ENCODE measurements at places on chromosomes 5 and 9.

DNA sequence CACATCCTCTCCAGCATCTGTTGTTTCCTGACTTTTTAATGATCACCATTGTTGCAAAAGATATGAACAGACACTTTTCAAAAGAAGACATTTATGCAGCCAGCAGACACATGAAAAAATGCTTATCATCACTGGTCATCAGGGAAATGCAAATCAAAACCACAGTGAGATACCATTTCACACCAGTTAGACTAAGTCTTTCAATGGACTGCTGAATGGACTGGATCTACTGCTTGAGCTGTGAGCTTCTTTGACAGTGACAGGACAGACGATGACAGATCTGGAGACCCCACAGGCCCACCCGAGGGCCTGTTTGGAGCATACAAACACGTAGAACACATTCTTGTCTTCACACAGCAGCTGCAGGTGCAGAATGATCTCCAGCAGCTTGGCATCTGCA lies 266.1 kb upstream of the RIOK2 start:
- no peak for DNase-seq

- no peak for DNase-seq
Observed at GRCh38 chr5:87121304-87122150, 146.2 kb upstream of the RASA1 start.

DNA sequence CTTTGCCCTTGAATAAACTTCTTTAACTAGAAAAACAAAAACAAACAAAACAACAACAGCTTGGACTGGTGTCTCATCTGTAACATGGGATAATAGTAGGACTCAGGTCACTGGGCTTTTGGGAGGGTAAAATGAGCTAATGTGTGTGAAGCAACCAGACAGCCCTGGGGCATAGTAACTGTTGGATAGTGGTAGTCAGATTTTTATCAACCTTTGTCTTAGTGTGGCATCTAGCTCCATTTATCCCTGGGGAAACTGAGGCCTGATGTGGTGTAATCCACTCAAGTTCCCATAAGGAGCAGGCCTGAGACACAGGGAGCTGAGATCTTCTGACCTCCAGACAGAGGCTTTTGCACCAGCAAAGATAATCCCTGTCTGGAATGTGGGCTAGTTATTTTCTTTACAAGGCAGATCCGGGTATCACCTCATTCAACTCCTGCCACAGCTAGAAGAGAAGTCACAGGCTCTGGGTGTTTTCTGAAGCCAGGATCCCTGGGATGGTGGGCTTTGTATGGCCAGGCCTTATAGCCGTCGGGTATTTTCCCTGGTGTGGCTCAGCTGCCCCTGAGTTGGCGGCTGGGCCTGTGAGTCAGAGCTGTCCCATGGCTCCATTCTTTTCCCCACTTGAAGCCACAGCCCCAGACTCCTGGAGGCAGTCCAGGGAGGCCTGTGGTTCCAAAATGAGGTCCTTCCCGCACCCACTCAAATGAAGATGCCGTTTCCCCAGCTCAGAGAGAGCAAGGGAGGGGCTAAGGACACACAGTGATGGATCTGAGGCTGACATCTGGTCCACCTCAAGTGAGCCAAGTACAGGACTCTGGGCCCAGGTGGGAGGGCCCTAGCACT lies 26.1 kb upstream of the CSF1R start:
- DNase-seq: no peak

GRCh38 chr9:18472841-18473251 lies 1.1 kb upstream of the ADAMTSL1 start:
- DNase-seq: no peak

- DNase-seq: no peak
Observed at GRCh38 chr5:54307583-54307982, 2.8 kb downstream of the ARL15 start.

GRCh38 chr9:112447283-112447761 lies 39.3 kb upstream of the KIAA1958 start:
- DNase-seq: no peak

- no peak for DNase-seq
Observed at GRCh38 chr9:109171926-109172325, 4.9 kb upstream of the FRRS1L start.

- no peak for DNase-seq
Observed at GRCh38 chr9:136359774-136360718, 3.5 kb downstream of the DNLZ start.

GRCh38 chr9:110590816-110591215 lies 11.3 kb upstream of the SVEP1 start:
- no peak for DNase-seq

- DNase-seq: no peak
Observed at GRCh38 chr9:35000535-35001284, 11.2 kb downstream of the DNAJB5 start.

GRCh38 chr5:124154714-124155113 lies 591.7 kb downstream of the ZNF608 start:
- DNase-seq: no peak

DNA sequence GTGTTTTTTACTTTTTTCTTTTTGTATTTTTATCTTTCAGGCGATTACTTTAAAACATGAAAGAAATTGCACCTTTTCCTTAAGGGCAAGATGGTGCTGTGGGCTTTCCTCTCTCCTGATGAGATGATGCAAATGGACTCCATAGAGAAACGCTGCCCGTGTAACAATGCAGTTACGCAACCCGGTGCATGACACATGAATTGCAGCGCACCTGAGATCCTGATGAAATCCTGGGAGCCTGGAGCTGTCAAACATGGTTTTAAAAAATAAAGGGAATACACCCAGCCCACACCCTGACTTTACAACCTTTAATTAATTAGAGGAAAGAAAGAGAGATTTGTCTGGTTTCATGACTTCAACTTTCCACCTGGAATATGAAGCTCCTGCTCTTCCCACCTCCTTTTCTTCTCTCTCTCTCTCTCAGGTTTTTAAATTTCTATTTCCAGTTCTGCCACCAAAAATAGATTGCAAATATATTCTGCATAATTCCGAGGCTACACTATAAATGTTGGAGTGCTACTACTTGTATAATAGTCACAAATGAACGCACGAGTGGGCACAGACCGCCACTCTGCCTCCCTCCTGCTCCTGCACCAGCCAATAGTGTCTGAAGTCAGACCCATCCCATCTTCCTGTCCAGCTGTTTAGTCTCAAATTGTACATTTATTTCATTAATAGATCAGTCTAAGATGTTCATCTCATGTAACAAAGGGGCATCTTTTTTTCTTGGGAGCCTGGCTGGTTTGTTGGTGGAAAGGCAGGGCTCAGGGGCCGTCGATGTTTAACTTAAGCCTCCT lies 179.1 kb downstream of the AUH start:
- no peak for DNase-seq

DNA sequence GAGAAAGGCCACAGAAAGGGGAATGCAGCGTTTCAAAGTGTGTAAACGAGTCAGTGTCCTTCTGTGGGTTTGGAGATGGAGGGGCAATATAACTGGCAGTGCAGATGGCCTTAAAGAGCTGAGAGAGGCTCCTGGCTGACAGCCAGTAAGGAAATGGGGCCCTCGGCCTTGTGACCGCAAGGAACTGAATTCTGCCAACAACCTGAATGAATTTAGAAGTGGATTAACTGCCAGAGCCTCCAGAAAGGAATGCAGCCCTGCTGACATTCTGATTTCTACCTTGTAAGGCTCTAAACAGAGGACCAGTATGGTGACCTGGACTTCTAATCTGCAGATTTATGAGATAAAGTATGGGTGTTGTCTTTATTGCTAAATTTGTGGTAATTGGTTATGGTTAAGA lies 17.5 kb upstream of the NREP start:
- DNase-seq: no peak

GRCh38 chr5:132098621-132099020 lies 25.0 kb downstream of the CSF2 start:
- no peak for DNase-seq

DNA sequence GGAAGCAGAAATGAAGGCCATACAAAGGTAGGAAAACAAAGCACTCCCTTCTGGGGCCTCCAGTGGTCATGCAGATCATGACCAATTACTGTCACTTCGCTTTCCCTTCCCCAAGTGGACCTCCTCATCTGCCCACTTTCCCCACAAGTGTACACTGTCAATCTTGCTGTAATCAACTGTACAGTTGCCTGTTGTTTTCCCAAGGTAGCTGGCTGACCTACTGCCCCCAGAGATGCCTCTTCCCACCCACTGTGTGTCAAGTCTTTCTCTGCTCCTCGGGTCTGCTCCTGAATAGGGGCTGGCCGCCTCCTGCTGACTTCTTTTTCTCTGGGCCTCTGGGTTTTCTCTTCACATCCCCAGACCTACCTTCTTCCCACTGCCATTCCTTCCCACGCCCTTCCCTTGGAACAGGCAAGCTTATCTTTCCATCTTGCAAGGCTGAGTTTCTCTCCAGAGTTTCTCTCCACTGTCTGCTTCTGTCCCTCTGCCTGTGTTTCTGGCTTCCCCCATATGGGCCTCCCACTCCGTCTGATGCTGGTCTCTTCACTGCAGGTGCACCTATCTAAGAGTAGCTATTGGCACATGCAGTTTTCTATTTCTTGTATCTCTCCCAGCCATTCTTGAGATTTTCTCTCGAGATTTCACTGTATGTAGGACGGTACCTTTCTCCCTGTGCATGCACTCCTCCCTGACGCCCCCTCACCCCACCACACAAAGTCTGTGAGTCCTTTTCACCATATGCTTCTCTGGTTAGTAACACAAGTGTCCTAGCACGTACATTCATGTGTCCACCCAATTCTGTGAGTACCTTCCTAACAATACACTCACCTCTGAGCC lies 2.4 kb downstream of the ELL2 start:
- no peak for DNase-seq

DNA sequence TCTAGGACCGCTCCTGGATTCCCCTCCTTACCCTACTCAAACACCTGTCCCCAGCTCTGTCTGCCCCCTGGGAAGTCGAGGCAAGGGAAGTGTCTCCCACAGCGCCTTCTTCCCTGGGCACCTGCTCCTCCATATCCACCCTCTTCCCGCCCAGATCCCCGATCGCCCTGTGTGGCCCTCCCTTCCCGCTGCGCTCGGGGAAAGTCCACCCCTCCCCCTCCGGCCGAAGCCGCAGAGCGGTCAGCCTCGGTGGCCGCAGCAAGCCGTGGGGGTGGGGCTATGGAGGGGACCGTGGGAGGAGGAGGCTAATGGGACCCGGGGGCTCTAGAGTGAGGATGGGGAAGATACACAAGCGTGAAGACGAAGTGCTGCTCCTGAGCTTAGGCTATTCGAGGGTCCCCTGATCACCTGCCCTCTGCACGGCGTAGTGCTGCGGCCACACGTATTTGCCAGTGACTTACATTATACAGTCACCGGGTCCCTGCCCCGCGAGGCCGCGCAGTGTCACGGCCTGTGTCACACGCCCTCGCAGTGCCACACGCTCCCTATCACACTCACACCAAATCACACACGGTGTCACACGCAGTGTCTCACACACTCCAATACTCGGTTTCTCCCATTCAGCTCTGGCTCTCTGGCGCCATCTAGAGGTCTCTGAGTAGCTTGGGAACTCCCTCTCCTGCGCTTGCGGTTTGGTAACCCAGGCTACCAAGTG lies 658 bp upstream of the PCDH1 start:
- peak; percentile 73 for DNase-seq
